ENCODE measurements at places on chromosomes 2 and 18.
A peak's percentile ranks its signal among the peaks of the same experiment; 100 is the strongest.

- peak; percentile 36 for DNase-seq
Observed at GRCh38 chr2:83689402-83689801, 769.7 kb downstream of the SUCLG1 start.

DNA sequence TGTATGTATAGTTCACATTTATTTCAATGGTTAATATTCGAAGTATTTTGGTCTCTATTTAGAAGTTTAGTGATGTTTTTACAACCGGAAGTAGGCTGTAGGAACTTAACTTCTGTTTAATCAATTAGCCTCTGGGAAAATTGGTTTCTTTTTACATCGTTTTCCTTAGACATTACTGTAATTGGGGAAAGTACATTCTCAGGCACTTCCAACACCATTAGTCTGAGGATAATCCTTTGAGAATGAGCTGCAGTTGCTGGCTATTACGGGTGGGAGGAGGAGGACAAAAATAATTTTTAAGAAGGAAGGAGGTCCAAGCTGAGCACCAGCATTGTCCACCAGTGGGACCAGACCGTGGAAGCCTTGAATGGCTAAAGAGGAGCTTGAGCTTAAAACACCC lies 70.4 kb upstream of the ST3GAL5 start:
- no peak for DNase-seq

GRCh38 chr18:22585821-22586220 lies 168.1 kb upstream of the CTAGE1 start:
- no peak for DNase-seq

- DNase-seq: no peak
Observed at GRCh38 chr18:22172594-22173049, 3.2 kb downstream of the GATA6 start.

DNA sequence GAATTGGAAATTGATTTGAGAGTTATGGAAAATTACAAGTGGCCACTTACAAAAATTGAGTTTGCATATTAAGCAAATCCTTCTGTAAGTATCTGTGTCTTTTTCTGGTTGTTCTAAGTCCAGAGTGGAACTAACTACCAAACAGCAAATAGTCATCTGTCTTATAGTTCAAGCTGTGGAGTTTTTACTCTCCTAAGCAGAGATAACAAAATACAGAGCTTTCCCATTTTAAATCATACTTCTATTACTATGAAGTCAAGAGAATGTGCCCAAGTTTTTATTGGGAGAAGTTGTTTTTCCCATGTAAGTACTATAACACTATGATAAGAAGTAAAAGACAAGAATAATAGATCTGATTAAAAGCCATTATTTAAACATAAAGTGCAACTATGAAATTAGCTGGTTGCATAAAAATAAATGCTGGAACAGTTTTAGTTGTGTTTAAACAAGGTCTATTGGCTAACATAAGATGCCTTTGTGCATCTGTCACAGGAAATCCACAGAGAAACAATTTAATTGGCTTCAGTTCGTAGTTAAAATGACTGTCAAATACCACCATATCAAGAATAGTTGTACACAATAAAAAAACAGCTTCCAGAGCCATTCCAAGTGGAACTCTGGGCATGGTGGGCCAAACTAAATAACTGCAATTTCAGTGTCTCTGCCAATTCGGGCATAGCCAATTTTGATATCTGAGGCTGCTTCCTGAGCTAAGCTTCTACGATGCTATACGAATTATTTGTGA lies 1467.4 kb upstream of the NXPH2 start:
- DNase-seq: no peak

GRCh38 chr2:46284260-46284659 lies 12.9 kb upstream of the EPAS1 start:
- no peak for DNase-seq

DNA sequence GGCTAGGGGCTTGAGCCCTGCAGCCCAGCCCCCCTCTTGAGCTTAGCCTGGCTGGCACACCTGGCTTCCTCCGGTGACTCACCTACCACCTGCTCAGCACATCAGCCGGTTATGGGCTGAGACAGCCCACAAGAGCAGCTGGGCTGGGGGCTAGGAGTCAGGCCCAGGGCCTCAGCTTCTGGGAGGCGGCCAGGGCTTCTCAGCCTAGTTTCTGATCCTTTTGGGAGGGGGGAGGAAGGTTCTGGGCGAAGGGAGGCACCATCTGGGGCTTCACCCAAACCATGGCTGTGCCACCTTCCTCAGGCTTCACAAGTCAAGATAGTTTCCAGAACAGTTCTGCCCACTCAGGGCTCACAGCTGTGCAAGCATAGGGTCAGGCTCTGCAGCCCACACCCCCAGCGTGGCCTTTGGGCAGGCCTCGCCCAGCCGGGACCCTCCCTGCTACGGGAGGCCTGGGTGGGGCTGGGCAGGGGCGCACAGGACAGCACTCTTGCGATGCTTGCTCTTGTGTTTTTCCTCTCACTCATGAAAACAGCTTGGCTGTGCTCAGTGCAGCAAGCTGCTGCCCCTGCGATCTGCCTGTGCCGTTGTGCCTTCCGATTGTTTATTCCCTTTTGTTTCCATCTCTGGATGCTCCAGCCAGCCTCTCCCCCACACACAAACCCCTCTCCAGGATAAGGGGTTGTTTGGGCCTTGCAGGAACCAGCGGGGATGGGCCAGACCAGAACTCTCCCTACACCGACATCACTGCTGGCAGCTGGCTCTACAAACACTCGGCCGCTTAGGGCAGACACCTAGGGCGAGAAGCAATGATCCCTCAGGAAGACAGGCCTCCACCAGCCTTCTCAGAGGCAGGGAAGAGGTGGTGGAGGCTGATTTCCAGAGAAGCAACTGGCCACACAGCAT lies 26.1 kb upstream of the SEMA4C start:
- DNase-seq: peak; percentile 77

Measured in SW480 (cell line).